ENCODE measurements at places on chromosomes 12 and 14.

GRCh38 chr14:70190156-70190555, 1.4 kb upstream of the SLC8A3 start:
- no peak for DNase-seq

DNA sequence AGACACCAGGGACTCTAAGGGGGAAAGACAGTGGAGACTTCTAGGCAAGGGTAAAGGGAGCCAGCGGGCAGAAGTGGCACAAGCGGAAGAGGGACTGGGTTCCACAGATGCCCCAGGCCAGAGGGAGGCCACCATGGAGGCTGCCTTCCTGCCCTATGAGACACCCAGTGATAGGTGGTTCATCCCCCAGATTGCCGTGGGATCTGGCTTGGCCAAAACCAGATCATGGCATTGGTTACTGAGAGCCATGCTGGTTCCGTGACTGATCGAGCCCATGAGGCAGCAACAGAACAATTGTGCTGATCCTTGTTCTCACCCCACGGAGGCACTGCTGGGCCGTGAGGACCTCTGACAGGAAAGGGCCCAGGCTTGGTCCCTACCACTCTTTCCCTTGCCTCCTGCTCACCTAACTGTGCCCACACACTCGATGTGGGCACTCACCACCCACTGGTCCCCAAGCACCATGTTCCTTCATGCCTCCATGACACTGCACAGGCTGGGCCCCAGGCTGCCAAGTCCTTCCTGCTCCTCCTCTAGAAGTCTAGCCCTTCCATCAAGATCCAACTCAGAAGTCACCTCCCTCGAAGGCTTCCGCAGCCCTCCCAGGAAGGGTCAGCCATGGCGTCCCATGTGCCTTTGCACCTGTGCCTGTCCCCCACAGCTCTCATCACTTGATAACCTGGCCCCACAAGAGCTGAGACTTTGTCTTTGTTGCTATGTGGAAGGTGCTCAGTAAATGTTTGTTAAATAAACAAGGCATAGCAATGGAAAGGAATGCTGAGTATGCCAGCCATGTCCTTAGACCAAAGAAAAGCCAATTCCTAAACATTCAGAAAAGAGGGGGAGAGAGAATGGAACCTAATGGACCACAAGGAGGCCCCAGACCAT, 7.3 kb downstream of the KRT79 start:
- no peak for DNase-seq

DNA sequence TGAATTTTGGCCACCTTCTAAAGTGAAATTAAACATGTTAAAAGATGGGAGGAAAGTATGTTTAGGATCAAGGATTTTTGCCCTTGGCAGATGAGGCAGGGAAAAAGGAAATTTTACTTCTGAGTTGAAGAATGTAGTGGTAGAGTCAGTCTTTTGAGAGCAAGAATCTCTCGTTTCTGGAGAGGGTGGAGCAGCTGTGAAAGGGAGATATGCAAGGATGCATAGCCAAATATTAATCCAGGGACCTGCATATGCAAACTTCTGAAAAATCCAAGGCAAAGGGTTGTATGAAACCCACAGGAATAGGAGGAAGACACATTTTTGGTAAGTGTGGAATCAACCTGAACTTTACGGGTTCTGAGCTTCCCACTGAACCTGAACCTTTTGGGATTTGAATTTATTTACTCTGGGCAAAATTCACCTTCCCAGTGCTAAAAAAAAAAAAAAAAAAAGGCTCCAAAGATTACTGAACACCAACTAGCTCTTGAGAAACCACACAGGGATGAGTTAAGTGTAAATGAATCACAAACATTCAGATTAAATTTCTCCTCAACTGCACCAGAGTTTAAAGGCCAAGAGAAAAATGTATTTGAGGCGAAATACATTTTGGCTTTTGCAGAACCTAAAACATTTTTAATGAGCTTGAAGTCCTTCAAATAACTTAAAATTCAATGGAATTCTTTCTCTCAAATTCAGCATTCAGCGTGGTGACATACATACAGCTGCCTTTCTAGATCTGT, 187.1 kb upstream of the CDKN3 start:
- no peak for DNase-seq

DNA sequence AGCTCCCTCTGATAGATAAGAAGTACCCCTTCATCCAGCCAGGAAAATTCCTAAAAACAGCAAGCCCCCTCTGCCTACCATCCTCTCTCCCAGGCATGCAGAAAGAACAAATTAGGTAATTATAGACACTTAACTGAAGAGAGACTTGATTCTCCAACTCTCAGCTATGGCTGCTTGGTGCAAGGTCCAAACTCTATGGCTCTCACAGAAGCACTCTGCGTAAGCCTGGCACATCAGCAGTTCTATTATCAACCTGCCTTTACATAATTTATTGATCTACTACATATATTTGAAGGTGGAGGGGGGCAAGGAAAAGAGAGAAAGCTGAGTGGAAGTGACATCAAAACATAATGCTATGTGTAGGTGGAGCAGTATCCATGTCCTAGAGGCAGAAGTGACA, 1.1 kb upstream of the MYO1A start:
- no peak for DNase-seq

GRCh38 chr12:52767427-52767826, 9.7 kb downstream of the KRT76 start:
- no peak for DNase-seq

GRCh38 chr14:53793790-53794505, 162.7 kb downstream of the BMP4 start:
- no peak for DNase-seq

GRCh38 chr12:119749666-119750065, 81.7 kb downstream of the PRKAB1 start:
- no peak for DNase-seq

DNA sequence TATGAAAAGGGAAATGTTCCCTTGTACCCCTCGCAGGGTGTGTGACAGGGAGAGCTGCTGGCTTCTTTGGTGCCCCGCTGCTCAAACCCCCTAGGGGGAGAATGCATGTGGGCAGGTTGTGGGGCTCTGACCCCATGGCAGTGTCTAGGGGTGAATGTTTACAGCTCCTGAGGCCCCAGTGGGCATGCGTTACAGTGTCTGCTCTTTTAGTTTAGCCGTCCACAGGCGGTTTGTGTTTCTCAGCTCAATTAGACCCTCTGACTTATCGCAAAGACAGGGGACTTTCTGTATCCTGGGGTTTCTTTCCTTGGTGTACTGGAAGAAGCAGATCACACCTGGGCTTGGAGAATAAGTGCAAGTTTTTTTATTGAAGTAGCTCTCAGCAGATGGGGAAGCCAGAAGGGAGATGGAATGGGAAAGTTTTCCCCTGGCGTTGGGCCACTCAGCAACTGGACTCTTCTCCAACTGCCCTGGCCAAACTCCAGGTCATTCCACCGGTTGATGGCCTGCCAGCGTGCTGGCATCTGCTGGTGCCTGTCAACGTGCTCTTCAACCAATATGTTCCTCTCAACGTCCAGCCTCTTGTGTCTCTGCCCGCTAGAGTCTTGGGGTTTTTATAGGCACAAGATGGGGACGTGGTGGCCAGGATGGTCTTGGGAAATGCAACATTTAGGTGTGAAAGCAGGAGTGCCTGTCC, 720.9 kb downstream of the FSCB start:
- DNase-seq = no peak

- no peak for DNase-seq
Measured at GRCh38 chr12:591167-592023, 71.8 kb downstream of the NINJ2 start.

DNA sequence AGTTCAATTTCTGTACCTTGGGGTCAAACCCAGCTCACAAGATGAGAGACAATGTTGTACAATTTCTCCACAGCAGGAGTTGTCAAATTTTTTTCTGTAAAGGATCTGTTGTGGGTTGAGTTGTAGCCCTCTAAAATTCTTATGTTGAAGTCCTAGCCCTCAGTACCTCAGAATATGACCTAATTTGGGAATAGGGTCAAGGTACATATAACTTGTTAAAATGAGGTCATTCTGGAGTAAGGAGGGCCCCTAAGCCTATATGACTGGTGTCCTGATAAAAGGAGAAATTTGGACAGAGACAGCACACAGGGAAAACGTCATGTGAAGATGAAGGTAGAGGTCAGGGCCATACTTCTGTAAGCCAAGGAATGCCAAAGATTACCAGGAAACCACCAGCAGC, 264.9 kb downstream of the TTC8 start:
- no peak for DNase-seq

GRCh38 chr12:130715150-130715997, 725 bp downstream of the RIMBP2 start:
- DNase-seq = no peak

DNA sequence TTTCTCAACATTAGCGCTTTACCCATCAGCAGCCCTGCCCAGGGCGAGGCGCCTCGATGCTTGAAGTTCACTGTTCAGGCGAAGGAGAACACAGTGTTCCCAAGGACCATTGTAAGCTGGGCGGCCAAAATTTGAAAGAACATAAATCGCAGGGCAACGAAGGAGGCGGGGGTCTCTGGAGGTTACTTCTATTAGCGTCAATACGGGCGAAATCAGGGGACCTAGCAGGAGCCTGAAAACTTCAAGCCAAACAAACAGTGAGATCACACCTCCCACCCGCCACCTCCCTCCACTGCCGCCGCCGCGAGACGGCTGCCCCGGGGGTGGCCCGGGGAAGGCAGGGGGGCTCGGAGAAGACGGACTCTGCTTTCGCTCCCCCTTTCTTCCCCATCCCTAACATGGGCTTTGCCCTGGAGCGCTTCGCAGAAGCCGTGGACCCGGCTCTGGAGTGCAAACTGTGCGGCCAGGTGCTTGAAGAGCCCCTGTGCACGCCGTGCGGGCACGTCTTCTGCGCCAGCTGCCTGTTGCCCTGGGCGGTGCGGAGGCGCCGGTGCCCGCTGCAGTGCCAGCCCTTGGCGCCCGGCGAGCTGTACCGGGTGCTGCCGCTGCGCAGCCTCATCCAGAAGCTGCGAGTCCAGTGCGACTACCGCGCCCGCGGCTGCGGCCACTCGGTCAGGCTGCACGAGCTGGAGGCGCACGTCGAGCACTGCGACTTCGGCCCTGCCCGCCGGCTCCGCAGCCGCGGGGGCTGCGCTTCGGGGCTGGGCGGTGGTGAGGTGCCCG, at the start of gene PDZRN4:
TSS of gene PDZRN4 (plus strand) at position 263 of the 783 bp plus-strand sequence.
- DNase-seq = peak; percentile 24

- DNase-seq = no peak
Measured at GRCh38 chr14:105499256-105500035, 8.4 kb downstream of the TEDC1 start.

DNA sequence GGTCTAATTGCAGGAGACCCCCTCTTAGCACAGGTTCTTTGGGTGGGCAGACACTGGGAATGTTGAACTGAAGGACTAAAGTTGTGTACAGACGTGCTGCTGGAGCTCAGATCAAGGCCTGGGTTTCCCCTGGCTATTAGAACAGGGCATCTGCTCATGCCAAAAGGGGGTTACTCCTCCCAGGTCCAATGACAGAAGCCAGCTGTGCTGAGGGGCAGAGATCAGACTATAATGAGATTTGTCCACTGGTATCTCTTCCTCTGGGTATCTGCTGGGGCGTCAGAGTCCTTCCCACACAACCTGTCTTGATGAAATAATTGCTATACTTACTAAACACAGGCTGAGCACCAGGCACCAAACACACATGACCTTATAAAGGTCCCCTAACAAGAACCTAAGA, 42.6 kb downstream of the LTBP2 start:
- no peak for DNase-seq

GRCh38 chr12:14619741-14620501, 52.2 kb upstream of the PLBD1 start:
- no peak for DNase-seq

DNA sequence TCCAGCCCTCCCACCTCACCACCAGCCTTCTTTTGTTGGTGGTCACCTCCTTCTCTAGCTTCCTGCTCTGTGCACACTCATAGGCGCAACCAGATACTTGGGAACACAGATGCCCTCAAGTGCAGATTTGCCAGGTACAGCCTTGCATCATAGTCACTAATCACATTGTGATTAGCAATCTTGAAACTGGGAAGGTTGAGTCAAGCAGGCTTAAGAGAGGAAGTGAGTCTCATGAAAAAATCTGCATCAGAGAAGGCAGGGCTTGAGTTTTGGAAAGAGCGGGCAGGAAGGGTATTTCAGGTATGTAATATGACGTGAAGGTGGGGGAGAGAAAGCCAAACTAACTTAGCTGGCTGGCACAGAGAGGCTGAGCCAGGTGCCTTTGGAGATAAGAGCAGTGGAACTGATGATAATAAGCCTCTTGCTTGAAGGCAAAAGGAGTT, 2.7 kb upstream of the RABGGTA start:
- DNase-seq = peak; percentile 68

DNA sequence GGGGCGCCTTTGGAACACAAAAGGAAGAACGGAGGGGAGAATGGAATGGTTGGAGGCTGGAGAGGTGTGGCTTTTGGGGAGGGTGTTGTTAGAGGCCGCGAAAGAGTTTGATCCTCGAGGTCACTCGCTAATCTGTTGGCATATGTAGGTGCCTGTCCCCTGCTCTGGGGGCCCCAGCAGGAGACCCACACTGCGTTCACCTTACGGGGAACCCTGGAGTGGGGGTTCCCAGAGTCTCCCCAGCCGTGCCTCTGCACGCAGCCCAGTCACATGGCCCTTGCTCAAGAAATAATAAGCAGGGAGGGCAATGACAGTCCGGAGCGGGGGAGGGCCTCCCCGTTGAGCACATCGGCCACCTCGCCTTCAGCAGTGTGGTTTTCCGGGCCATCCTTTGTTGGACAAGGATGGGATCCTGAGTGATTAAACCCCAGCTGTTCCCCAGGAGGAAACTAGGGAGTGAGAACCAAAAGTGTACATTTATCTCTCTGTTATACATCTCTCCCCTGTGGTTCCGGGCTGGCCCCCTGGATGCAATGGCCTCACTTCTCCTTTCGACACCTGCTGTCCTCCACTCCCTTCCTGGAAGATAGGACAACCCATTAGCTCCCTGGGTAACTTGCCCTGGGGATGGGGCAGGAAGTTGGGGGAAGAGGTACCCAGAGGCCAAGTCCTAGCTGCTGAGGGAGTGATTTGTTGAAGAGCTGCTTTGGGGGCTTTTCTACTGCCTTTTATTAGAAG, 1.3 kb downstream of the PLEKHG3 start:
- DNase-seq = no peak

DNA sequence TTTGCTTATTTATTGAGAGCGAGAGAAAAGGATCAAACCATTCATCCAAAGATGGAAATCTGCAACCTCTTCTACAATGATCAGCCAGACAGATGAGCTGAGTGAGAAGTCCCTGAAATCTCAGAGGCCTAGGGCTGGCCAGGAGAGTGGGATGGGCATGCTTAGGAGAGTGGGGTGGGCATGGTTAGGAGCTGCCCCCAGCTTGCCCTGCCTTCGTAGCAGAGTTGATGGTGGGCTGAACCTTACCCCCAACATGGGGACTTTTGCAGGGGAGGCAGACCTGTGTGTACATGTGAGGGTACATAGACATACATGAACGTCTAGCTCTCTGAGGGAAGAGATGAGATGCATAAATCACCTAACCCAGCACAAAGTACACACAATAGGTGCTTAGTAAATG, 95.7 kb upstream of the ESRRB start:
- DNase-seq = no peak

DNA sequence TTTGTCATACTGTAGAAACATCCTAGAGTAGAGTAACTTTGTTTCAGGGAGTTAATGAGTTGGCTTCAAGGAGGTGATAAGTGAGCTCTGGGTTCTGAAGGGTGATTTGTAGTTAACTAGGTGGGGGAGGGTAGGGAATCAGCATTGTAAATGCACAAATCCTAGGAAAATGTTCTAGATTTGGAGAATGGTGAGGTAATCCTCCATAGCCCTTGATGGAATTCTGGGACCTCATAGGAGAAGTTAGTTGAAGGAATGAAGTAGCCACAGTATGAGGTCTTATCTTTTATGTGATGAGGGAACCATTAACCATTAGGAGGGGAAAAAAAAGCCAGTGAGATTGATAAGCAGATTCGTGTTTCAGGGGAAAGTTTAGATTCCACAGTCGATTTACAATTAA, 8.0 kb downstream of the CNOT2 start:
- no peak for DNase-seq
